ENCODE measurements at places on chromosomes 3 and 15.

- no peak for DNase-seq
These were observed 26.1 kb upstream of the LOXL1 start for GRCh38 chr15:73900095-73900712.

DNA sequence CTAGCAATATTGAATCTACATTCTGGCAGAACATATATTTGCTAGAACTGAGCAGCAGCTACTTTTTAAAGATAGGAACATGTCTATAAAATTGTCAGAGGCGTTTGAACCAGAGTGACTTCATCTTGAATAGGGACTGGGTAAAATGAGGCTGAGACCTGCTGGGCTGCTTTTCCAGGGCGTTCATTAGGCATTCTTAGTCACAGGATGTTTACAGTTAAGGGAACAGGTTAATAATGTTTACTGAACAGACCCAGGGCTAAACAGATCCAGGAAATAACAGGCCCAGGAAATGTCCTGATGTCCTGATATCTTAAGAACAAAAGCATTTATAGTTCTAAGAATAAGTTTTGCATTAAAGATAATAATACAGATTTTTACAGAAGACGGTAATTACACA, 34.5 kb upstream of the B3GALNT1 start:
- no peak for DNase-seq

- DNase-seq: no peak
These were observed 774.7 kb upstream of the NECTIN3 start for GRCh38 chr3:110296885-110297284.

DNA sequence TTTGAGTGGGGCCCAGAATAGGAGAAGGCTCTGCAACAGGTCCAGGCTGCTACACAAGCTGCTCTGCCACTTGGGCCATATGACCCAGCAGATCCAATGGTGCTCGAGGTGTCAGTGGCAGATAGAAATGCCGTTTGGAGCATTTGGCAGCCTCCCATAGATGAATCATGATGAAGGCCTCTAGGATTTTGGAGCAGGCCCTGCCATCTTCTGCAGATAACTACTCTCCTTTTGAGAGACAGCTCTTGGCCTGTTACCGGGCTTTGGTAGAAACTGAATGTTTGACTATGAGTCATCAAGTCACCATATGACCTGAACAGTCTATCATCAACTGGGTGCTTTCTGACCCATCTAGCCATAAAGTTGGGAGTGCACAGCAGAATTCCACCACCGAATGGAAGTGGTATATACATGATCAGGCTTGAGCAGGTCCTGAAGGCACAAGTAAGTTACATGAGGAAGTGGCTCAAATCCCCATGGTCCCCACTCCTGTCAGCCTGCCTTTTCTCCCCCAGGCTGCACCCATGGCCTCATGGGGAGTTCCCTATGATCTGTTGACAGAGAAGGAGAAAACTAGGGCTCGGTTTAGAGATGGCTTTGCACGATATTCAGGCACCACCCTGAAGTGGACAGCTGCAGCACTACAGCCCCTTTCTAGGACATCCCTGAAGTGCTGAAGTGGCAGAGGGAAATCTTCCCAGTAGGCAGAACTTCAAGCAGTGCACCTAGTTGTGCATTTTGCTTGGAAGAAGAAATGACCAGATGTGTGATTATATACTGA, 971.4 kb downstream of the MCTP2 start:
- DNase-seq: no peak

GRCh38 chr3:156840826-156841689, 14.9 kb downstream of the LEKR1 start:
- DNase-seq: no peak

DNA sequence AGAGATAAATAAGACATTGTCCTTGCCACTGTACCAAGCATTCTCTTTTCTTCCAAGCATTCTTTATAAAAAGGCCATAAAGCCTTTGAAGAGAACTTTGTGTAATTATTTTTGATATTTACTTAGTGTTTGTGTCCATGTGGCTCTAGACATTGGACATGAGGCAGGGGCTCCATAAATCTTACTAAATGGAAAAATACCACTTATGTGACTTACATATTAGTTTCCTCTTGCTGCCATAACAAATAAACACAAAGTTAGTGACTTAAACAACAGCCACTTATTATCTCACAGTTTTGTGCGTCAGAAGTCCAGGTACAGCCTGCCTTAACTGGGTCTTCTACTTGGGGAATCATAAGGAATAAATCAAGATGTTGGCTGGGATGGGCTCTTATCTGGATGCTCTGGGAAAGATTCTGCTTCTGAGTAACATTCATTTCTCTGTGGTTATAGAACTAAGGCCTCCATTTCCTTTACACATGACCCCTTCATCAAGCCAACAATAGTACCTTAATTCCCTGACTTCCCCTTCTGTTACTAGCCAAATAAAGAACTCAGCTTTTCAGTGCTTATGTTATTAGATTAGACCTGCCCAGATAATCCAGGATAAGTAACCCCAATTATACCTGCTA, 59.9 kb upstream of the COL8A1 start:
- DNase-seq: no peak

DNA sequence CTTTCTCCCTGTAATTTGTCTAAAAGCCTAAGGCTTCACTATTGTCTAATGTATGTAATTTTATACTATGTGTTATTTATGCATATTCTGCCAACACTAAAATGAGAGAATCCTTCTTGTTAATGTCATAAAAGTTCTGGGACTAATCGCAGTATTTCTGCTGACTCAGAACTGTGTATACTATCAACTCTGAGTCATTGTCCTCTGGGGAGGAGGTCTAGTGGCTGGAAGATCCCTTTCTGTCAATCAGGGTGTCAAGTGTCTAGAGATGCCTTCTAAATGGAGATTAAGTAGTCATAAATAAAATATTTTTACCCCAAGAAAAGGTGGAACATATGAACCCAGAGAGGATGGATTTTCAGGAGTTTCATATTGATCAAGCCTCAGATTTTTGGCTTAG, 473.4 kb downstream of the AGBL1 start:
- no peak for DNase-seq

DNA sequence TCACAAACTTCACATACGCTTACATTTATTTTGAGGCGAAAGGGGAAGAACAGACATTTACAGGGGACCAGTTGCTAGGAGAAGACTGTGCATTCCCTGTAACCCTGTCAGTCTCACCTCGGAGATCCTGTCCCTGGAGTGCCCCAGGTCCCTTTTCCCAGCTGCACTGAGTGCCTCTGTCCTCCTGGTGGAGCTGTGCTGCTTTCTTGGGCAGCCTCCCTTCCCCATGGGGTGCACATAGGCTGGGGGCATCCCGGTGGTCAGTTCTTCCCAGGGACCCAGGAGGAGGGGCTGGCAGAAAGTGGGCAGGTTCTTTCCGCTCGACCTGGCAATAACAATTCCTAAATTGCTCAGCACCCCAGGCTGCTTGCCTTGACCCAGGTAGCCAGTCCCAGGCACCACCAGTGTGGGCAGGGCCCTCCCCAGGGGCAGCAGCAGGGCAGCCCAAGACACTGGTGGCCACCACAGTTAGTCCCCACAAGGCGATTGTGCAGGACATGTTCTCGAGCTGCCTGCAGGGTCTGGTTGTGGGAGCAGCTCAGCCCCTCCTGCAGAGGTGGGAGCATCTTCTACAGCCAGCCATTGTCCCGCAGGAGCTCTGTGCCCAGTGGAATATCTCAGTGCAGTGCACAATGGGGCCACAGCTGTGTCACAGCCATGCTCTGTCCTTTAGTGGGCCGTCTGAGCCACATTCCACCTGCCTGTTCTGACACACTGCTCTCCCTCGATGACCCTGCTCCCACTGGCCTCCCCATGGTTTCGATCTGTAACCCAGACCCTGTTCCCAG, 36.3 kb downstream of the APBA2 start:
- no peak for DNase-seq

DNA sequence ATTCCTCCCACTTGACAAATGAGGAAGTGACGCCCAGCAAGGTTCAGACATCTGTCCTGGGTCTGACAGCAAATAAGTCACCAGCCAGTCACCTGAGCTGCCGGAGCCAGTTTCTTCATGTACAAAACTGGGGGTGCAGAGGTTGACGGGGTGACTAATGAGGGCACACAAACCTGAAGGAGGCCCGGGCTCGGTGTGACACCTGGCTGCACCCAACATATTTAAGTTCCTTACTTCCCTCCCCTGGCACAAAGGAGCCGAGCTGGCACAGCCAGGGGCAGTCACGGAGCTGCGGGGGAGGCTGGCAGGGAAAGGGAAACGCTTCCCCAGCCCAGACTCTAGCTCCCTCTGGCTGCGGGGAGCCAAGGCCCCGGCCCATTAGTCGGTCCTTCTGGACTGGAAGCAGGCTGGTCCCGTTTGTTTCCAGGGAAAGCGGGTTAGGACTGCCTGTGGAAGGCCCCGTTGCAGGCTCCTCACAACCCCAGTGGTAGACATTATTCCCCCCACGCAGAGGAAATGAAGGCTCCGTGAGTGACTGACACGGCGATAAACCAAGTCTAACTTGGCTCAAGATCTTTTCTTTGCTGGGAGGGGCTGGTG, 2.3 kb downstream of the FBXL22 start:
- DNase-seq: no peak

GRCh38 chr3:176075491-176075890, 1121.8 kb downstream of the TBL1XR1 start:
- no peak for DNase-seq

GRCh38 chr15:42750306-42750705, 13.4 kb upstream of the CDAN1 start:
- no peak for DNase-seq

- DNase-seq: no peak
These were observed 35.1 kb downstream of the DAZL start for GRCh38 chr3:16570113-16570512.

- no peak for DNase-seq
These were observed 124.3 kb upstream of the ATP11B start for GRCh38 chr3:182668974-182669373.

- DNase-seq: no peak
These were observed 294.8 kb upstream of the NR2E3 start for GRCh38 chr15:71515375-71516186.

- no peak for DNase-seq
These were observed 7.1 kb downstream of the OR5K2 start for GRCh38 chr3:98504539-98504938.

- DNase-seq: no peak
These were observed 32.7 kb downstream of the STARD9 start for GRCh38 chr15:42608110-42608531.

GRCh38 chr3:196150481-196150880, 60.7 kb downstream of the ZDHHC19 start:
- no peak for DNase-seq

DNA sequence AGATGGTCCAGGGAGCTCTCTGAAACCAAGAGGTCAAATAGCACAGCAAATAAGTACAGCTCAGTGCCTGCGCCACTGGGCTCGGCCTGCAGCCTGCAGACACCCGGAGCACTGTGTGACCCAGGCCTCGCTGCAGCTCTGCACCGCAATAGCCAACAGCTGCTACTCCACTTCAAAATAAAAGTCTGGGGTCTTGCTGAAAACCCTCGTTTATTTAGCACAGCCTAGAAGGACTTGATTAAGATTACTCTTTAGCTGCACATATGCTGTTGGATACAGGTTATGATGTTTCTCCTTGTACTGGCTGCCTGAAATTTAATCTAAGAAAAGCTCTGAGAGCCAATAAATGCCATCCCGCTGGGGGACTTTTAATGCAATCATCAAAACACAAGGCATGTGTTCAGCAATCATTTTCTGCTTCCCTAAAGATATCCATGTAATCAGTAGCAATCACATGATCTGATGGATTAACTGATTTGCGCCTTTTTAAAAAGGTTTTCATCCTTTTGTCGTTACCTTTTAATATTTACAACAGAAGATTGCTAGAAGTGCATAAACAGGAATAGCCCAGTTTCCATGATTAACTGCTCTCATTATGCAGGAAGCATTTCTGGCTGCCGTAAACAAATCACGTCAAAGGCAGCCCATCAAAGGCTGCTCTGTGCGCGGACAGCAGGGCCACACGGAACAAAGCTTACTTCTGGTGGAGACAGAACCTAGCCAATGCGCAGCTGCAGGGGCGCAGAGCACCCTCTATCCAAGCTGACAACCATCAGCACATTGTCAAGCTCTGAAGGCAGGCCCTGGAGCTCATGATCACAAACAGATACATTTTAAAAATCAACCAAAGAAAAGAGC, 58.8 kb downstream of the CLASP2 start:
- DNase-seq: no peak

DNA sequence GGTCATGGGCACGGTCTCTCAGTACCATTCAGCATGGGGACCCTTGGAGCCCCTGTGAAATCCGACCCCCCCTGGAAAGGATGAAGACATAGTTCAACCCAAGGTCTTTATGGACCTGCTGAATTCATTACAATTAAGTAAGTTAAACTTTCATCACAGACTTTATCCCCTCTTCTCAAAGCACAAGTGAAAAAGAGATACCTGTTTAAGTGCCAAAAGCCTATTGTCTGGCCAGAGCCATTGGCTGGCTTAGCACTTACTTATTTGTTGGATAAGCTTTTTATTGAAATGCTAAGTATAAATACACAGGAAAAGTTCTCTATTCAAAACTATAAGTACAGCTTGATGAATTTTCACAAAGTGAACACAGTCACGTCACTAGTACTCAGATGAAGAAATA, 128.4 kb upstream of the NR2E3 start:
- DNase-seq: no peak

DNA sequence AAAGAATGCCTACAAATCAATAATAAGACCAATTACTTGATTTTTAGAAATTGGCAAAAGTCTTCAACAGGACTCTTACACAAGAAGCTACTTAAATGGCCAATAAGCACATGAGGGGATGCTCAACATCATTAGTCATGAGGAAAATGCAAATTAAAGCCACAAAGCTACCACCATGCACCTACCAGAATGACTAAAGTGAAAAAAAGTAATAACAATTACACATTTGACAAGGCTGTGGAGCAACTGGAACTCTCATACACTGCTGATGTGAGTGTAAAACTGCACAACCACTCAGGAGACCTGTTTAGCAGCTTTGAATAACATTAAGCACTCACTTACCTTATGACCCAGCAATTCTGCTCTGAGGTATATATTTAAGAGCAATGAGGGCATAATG, 68.4 kb downstream of the PPCDC start:
- DNase-seq: no peak

GRCh38 chr3:126968391-126969390, 14.2 kb upstream of the PLXNA1 start:
- no peak for DNase-seq

- no peak for DNase-seq
These were observed 209.3 kb upstream of the UMPS start for GRCh38 chr3:124520970-124521369.

DNA sequence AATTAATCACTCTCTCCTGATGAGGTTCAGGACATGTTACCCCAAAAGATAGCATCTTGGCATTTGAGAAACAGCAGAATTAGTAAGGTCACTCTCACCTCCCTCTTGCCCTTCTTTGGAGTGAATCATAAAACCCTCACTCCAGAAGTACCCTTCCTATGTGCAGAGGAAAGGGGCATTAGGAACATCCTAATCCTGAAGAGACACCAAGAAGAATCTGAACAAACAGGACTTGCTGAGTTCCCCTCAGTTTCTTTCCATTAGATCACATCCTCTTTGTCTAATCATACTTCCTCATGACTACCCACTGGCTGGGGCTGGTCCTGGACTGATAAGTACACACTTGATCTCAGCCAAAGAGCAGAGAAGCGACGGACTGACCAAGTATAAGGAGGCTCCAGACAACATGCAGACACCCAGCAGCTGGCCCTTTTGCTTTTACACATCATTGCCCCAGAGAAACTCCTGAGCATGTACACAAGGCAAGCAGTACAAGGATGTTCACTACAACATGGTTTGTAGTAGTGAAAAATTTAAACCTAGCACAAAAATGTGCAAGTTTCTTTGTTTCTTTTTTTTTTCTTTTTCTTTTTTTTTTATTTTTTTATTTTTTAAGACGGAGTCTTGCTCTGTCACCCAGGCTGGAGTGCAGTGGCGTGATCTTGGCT, 15.0 kb upstream of the TM6SF1 start:
- no peak for DNase-seq

- no peak for DNase-seq
These were observed 98.8 kb downstream of the MME start for GRCh38 chr3:155178810-155179436.

Measured in stimulated activated CD4-positive, alpha-beta T cell treated with anti-CD3 and anti-CD28 coated beads, TNF-alpha, amount 100 ng/mL, for 24 hours (primary cell).